Activated CD4-positive, alpha-beta memory T cell treated with anti-CD3 and anti-CD28 coated beads for 36 hours (primary cell): ENCODE measurements at places on chromosomes 16 and 17. TPM values are rescaled to one million over a fixed set of nuclear protein-coding genes. Genes with fewer than 3 reads are reported as not detected.

DNA sequence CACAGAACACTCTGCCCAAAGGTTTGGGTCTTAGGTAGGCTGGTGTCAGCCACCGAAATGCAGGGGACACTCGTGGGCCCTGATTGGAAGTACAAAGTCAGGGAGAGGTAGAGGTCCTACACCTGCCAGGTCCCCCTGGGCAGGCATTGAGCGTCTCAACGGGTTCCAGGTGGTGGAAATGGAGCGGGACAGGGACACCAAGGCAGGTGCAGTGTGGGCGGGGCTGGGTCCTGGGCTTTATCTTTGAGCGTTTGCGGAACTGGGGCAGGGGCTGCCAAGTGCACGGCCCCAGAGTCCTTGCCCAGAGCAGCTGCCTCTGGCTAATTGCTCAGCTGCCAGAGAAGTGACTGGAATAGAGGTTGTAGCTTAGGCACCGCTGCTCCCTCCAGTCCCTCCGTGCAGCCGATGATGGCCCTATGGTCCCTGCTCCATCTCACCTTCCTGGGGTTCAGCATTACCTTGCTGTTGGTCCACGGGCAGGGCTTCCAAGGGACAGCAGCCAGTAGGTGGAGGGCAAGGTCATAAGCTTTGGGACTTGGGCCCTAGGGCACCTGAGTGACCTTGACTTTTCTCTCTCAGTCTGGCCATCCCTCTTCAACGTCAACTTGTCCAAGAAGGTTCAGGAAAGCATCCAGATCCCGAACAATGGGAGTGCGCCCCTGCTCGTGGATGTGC, at the start of gene ZACN:
Gene ZACN, plus strand, starts transcription at position 323 of the 675 bp plus-strand sequence. Its CDS starts 83 bp downstream, at position 406.
- H3K27ac ChIP-seq: no peak within 1 kb of the TSS
- no peak for DNase-seq
- H3K36me3 ChIP-seq: peaks cover 4% of the 10 kb centered on the region
- H3K4me3 ChIP-seq: no peak within 1 kb of the TSS

Gene MLX
- 38.4 TPM for total RNA-seq

GRCh38 chr17:18158022-18158600, 25.5 kb upstream of the ALKBH5 start:
- peak overlapping the region; percentile 59 for H3K4me3 ChIP-seq
- no peaks in the 10 kb centered on the region for H3K36me3 ChIP-seq
- peaks cover 13% of the 10 kb centered on the region for H3K4me1 ChIP-seq
- peak overlapping the region; percentile 64 for H3K27ac ChIP-seq

DNA sequence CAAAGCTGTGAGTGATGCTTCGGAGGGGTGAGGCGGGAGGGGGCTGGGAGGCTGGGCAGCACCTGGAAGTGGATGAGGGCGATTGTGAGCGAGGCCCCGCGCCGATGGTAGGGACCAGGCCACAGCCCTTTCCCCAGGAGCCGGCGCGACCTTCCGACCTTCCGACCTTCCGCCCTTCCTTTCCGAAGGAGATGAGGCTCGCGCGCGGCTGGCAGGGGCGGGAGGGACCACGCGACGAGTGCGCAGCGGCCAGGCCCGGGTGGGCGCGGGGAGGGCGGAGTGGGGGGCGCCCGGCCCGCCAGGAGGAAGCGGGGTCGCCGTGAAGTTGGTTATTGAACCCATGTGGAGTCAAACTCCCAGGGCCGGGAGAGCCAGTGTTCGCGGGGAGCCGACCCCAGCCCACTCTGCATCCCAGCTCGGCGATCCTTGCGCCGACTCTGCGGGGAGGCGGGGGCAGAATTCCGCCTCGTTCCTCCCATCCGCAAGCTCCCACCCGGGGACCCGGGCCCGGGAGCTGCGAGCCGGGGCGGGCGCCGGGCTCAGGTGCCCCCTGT, 56.6 kb downstream of the RAP1GAP2 start:
- peaks cover 18% of the 10 kb centered on the region for H3K4me1 ChIP-seq
- H3K36me3 ChIP-seq: peaks cover 2% of the 10 kb centered on the region
- no peak for DNase-seq
- peak overlapping the region; percentile 37 for H3K4me3 ChIP-seq

Gene ATF7IP2
- total RNA-seq: 15.1 TPM
